Lower leg skin (tissue), 4 donors: ENCODE measurements at places on chromosomes 4 and X.

- DNase-seq, result no peak
Observed at GRCh38 chr4:61820136-61820535, 620.0 kb downstream of the ADGRL3 start.

GRCh38 chr4:38128478-38129459, 168.6 kb downstream of the PTTG2 start:
- DNase-seq, result peak; percentile 85

- DNase-seq, result no peak
Observed at GRCh38 chrX:71619193-71619592, 882 bp upstream of the CXCR3 start.

DNA sequence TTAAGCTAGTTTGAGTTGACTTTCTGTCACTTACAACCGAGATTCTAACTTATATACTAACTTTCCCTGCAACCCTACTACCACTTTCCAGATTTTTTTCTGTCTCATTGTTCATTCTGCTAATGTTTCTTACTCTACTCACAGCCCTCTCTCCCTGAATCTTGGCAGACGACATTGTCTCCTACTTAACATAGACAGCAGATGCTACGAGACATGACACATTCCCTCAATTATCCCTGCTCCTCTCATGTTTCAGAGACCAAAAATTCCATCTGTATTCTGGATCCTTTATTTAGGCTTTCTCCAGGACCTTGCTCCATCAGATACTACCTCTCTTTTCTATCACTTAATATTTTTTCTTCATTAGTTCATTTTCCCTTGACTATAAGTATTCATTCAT, 379.1 kb upstream of the TEX13C start:
- no peak for DNase-seq

- no peak for DNase-seq
Observed at GRCh38 chr4:145933134-145933533, 5.5 kb downstream of the ZNF827 start.

DNA sequence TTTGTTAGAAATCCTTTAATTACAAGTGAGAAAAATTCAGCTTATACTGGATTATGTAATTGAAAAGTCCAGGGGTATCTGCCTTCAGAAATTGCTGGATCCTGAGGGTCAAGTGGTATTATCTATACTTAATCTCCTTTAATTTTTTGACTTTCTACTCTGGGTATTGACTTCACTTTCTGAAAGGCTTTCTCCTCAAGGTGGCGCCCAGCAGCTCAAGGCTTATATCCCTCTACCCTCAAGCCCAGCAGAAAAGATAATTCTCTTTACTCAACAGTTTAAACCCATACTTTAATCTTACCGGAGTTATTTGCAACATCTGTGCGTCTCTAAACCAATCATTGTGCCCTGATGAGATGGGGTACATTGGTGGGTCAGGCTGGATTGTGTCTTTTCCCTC, 129.5 kb downstream of the LARP7 start:
- no peak for DNase-seq

DNA sequence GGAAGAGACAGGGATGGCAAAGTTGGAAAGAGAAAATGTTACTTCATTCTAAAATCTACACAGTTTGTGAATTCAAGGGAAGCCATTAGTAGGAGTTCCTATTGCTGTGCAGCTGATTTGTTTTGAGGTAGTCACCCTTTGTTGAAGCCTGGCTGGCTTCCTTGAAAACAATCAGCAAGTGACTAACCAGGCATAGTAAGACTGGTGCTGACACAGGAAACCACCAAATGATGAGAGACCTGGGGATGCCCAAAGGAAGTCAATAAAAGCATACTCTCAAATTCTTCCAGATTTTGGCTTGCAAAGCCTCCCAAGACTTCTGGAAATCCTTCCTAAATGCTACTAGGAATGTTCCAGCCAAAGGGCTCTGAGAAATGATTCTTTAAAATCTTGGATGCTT, 23.9 kb upstream of the PRDM8 start:
- DNase-seq, result no peak

DNA sequence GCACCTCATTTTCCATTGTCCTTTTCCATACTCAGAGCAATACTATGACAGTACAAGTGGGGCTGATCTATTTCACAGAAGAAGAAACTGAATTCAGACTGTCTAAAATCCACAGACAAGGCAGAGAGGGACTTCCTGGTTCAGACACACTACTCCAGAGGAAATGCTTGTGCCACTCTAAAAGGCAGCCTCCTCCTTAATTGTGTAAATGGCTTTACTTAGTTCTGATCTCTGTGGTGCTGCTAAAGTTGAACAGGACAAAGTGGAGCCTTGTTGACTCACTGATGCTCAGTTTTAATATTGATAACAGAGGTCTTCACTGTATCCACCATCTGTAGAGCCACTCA, 122.4 kb downstream of the KIT start:
- no peak for DNase-seq

- DNase-seq, result no peak
Observed at GRCh38 chr4:93983140-93983539, 154.6 kb downstream of the ATOH1 start.

DNA sequence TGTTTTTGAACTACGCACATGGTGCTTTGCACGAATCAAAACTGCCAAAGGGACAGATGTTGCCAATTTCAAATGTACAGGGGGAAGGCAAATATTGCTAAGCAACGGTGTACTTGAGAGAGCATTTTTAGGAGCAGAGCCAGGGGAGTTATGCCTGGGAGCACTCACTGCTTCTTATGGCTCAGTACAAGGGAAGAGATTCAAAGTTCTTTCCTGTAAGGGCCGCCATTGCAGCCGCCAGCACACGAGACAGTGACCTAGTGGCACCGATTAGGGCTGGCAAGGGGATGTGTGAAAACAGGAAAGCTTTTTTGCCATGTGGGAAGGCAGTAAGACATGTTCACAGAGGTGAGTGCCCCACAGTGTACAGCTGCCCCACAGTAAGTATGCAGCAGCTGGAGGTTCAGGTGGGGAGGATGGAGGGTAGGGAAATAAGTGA, 133.8 kb downstream of the AFF1 start:
- DNase-seq, result no peak

- DNase-seq, result no peak
Observed at GRCh38 chr4:65671372-65671771, 1.1 kb upstream of the EPHA5 start.

- DNase-seq, result no peak
Observed at GRCh38 chr4:106343865-106344646, 24.5 kb downstream of the GIMD1 start.

DNA sequence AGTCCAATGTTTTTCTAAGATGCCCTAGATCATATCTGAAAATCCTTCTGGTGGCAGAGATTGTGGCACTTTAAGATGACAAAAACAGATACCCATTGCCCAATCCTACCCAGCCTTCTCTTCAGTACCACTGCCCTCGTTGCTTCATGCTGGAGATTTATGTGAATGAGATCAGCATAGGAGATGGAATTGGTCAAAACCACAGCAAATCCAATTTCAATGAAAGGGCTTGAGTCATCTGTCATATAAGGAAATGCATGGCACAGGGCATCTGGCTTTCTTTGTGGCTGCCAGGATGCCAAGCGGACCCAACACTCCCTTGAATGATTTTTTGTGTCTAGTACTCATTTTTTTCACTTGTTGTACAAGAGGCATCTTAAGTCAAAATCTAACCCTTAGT, 16.8 kb downstream of the AFF2 start:
- no peak for DNase-seq

GRCh38 chr4:67933038-67933437, 30.3 kb downstream of the TMPRSS11A start:
- DNase-seq, result no peak
